ENCODE measurements at places on chromosomes 5 and 9. TPM values are rescaled to one million over a fixed set of nuclear protein-coding genes. Genes with fewer than 3 reads are reported as not detected.
A peak's percentile ranks its signal among the peaks of the same experiment; 100 is the strongest.

GRCh38 chr5:72786676-72787075 lies 29.8 kb upstream of the TNPO1 start:
- DNase-seq: no peak

DNA sequence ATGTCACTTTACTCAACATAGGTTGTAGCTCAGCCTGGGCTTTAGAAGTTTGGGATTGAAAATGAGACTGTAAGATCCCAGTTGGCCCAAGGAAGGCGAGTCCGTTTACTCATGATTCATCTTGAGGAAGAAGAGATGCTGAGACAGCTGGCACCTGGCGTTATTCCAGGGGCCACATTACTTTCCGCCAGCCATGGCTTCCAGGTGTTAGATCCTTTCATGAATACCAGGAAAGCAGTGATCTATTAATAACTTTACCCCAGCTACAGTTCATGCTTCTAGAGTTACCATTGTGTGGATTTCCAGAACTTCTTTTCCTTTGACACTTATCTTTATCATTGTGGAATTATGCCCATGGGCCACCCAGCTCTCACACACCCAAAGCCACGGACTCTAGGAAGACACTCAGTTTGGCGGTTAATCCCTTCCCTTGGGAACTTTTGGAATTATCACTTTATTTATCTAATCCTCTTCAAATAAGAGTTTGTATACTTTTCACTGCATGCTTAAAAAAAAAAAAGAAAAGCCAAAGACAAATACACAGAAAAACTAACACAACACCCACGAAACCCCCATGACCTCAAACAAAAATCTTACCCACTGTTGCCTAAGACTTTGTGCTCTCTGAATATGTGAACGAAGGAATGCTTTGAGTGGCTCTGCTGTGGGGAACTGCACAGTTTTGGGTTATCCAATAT lies 26.9 kb downstream of the RAI14 start:
- peak; percentile 54 for DNase-seq

DNA sequence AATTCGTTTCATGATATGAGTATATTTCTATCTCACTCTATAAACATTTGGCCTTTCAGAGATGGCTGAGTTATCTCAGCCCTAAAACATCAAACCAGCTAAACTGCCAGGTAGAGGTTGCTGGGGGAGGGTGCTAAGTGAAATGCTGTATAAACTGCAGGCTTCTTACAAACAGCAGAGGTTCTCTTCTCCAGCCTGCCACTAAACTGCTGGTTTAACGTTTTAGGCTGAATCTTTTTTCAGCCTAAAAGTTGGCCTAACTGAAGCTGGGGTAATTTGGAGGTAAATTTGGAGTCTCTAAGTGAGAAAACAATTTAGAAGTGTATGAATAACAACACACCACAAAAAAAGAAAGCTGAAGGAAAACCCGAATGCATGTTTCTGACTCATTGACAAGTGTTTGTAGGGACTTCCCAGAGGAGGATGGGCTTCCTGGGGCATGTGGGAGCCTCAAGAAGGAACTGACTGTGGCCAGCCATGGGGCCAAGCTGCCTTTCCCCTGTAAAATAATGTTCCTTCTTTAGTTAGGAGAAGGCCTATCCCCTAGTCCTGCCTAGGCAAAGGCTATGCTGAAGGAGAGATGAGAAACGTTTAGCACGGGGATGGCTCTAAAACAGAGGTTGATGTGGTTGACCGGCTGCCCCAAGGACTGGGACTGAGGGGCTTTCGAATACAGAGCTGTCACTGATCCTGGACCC lies 44.3 kb downstream of the SLC28A3 start:
- peak; percentile 45 for DNase-seq

DNA sequence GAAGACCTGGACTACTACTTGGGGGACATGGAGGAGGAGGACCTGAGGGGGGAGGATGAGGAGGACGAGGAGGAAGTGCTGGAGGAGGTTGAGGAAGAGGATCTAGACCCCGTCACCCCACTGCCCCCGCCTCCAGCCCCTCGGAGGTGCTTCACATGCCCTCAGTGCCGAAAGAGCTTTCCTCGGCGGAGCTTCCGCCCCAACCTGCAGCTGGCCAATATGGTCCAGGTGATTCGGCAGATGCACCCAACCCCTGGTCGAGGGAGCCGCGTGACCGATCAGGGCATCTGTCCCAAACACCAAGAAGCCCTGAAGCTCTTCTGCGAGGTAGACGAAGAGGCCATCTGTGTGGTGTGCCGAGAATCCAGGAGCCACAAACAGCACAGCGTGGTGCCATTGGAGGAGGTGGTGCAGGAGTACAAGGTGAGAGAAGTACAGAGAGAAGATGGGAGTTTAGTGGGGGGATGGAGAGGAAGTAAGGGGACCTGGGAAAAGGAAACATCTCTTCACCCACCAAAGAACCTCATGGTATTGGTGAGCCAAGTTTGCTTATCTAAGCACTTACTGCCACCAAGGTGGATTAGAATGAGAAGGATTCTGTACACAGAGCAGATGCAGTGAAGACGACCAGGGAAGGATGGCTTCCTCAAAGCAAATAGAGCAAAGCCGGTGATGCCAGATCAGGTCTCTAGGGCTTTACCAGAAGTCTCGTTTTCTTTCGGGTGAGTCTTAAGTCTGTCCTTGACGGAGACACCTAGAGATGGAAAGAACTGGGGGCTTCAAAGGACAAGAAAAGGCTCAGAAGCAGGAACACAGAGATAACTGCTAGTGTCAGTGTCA lies 1.5 kb downstream of the TRIM41 start:
- no peak for DNase-seq

- no peak for DNase-seq
Measured at GRCh38 chr5:151107738-151108520, 27.1 kb upstream of the TNIP1 start.

DNA sequence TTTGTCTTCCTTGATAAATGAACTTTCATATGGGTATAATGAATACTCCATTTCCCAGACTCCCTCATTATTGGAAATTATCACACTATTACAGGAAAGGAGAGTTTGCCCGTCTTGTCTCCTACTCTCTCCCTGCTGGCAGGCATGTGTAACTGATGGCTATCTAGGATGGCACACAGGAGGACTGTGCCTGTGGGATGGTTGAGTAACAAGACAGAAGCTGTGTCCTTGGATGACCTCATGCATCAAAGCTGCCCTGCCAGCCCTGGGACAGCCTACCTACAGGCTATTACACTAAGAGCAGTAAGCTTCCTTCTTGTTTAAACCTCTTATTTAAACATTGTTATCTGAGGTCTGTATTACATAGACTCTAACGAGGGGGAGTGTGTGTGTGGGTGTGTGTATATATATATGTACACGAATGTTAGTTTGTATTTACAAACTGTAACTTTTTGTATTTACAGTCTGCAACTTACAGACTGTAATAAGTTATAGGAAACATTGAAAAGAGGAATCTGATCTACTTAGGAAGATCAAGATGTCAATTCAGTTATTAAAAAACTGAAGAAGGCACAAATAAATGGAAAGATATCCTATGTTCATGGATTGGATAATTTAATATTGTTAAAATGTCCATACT lies 247.6 kb upstream of the ACO1 start:
- no peak for DNase-seq

DNA sequence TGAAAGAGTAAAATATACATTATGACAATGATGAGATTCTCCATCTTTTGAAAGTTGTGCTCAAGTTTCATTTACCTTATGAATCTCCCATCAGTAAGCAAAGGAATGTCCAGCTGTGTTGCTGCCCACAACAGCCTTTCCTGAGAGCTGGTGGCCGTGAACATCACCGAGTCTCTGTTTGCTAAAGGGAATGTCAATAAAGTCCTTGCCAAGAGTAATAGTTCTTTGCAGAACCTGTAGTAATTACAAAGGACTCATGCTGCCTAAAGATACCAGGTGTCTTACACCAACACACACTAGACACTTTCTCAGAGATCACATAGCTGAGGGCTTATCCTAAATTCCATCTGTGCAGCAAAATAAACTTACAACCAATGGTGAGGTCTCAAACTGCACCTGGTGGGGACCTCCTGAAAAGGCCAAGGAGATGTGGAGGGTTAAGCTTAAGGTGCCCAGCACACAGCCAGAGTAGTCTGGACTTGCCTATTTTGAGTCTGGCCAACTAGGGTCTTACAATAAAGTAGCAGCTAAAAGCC lies 111.1 kb upstream of the DAPK1 start:
- DNase-seq: peak; percentile 53

- DNase-seq: peak; percentile 57
Measured at GRCh38 chr5:78718824-78719223, 70.3 kb upstream of the LHFPL2 start.

DNA sequence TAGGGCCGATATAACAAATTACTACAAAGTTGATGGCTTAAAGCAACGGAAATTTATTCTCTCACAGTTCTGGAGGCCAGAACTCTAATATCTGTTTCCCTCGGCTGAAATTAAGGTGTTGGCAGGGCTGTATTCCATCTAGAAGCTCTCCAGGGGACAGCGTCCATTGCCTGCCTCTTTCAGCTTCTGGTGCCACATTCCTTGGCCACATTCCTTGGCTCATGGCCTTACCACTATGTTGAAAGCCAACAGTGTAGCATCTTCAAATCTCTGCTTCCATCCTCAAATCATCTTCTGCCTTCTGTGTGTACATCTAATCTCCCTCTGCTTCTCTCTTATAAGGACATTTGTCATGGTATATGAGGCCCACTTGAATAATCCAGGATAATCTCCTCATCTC lies 17.2 kb downstream of the FGF10 start:
- no peak for DNase-seq

GRCh38 chr9:125620216-125620615 lies 86.8 kb downstream of the MAPKAP1 start:
- no peak for DNase-seq

The DDX4 gene
- total RNA-seq: not detected

The LRRTM2 gene
- total RNA-seq: not detected

The ROPN1L gene
- 3.0 TPM for total RNA-seq

The FOXD4L5 gene
- not detected for total RNA-seq

Data from SJSA1 (cell line).